Renal cortical epithelial cell (primary cell): ENCODE measurements at places on chromosomes 7 and 10.
A peak's percentile ranks its signal among the peaks of the same experiment; 100 is the strongest.

DNA sequence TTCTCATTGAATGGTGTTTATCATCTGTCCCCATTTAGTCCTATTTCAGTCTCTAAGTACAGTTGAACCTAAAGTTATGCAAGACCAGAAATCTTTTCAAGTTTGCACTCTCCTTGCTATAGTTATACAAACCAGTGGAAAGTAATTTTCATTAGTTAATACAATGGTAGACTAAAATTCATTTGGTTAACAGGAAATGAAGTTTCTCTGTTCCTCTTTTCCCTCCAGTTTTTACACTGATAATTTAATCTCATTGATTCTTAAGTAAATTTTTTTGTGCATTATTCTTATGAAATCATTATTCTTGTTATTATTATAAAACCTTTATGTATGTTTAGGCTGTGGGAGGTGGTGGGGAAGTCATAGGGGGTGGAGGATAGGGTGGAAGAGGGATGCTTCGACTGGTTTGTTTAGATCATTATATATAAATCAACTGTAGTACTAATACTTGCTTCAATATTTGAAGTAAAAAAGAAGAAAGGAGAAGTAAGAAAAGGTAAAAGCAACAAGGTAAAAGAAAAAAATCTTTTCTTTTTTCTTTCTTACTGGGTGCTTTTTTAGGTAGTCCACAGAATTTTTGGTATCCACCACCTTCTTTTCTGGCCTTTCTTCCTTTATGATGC is 104.1 kb downstream of the GPR85 start:
- no peak for DNase-seq

- DNase-seq = peak; percentile 31
Observed at GRCh38 chr10:124351481-124352220, 67.1 kb downstream of the OAT start.

DNA sequence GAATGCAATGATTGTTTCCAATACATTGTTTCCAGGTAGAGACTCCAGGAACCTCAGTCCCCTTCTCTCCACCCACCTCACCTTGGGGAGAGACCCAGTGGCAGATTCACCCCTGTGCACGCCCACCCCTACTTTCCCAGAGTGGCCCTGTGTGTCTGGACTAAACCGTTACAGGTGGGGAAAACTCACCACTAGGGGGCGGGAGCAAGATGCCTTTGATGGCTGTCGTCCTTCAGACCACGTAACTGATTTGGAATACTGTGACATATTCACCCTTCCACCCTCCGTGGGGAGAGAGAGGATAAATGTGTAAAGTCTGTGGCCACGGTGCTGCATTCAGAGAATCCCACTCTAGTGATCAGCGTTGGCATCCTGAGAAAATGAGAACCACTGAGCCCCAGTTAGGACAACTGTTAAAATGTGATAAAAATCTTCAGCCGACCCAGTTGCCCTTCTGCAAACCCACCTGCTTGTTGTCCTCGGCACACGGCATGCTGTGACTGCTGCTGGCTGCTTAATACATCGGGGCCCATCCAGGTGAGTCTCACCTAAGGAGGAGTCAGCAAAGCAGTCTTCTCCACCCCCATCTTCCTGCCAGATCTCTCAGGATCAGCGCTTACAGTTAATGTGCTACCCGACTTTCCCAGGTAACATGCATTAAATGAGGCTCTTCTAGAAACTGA is 41.5 kb upstream of the NMT2 start:
- peak; percentile 61 for DNase-seq

GRCh38 chr7:151761231-151761630 is 115.7 kb downstream of the PRKAG2 start:
- peak; percentile 27 for DNase-seq

- peak; percentile 21 for DNase-seq
Observed at GRCh38 chr10:79331226-79331625, 16.0 kb upstream of the PPIF start.

- DNase-seq = no peak
Observed at GRCh38 chr10:108899670-108900069, 1023.6 kb downstream of the XPNPEP1 start.

DNA sequence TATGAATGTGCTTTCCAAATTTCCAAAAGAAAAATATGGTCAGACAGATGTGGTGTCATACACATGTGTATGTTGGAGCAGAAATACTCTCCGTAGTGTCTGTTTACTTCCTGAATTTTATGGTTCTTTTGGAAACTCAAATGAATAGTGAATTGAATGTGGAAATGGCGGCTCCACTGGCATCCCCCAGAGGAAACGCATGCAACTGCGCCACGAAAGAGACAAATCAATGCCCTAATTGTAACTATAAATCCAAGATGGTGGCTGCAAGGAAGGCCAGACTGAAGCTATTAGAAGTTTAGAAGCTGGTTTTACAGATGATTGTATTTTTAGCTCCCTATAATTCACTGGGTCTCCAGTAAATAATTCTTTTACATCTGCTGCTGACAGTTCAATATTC is 246.7 kb downstream of the FGFR2 start:
- DNase-seq = no peak

DNA sequence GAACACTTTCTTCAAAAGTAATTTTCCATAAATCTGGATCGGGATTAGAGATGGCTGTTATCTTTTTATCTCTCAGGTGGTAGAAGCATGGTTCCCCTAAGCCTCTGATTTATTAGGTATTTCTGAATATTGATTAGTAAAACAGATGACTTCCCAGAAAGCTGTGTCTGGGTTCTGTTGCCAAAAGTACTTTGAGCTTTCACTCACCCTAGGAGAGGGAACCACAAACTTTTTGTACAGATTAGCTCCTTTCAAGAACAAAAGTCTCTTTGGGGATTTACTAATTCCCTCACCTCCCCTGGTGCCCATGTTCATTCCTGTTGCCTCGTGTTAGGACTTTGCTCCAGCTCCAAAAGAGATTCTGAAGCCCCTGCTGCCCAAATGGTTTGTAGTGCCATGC is 46.7 kb upstream of the STRIP2 start:
- DNase-seq = no peak

DNA sequence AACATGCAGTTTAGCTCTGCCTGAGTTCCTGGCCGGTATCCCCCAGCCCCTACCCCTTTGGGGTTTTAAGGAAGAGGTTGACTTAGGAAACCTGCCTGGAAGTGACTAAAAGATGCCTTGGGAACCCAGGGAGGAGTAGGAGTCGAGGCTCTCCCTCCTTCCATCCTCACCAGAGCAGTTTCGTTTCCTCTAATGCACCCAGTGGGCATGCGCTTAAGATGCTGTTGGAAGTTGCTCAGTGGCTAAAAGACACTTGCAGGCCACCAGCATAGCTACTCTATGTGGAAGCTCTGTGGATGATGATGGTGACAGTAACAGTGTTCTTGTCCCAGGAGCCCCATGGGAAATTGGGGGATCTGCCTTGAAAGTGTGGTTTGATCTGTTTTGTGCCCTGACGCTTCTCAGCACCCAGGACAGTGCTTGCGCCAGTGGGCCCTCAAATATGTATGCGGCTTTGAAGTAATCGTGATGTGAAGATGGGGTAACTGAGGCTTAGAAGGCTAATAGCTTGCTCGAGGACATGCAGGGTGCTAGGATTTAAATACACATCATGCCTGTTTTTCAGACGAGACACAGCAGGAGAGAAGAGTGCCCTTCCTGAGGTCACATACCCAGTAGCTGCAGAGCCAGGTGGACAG is 32.0 kb downstream of the TBATA start:
- no peak for DNase-seq

DNA sequence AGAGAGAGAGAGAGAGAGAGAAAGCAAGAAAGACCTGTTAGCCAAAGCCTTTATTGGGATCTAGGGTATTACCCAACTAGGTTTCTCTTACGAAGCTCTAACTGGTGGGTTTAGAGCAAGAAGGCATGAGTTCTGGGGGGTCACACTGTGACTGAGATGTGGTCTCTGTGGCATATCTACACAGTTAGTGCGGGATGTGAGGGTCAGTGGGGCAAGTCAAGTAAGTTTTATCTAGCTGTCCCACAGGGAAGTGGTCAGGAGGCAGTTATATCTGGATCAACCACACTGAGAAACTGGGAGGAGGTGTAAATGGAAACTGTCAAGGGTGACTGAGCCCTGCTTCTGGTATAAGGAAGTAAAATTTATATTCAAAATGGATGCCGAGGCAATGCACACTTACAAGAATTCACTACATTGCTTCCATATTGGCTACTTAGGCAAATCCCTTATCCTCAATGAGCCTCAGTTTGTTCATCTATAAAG is 331.6 kb upstream of the HPS1 start:
- no peak for DNase-seq

DNA sequence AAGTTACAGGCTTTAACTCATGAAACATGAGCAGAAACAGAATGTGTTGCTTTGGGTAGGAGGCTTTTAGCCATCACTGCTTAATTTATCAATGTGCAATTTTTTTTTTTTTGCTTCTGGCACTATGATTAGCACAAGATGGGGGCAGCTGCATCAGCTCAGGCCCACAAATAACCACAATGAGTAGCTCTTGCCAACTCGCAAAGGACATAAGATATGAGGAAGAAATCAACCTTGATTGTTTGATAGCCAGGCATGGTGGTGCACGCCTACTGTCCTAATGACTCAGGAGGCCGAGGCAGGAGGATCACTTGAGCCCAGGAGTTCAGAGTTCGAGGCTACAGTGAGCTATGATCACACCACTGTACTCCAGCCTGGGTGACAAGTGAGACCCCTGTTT is 12.3 kb downstream of the NOD1 start:
- no peak for DNase-seq

DNA sequence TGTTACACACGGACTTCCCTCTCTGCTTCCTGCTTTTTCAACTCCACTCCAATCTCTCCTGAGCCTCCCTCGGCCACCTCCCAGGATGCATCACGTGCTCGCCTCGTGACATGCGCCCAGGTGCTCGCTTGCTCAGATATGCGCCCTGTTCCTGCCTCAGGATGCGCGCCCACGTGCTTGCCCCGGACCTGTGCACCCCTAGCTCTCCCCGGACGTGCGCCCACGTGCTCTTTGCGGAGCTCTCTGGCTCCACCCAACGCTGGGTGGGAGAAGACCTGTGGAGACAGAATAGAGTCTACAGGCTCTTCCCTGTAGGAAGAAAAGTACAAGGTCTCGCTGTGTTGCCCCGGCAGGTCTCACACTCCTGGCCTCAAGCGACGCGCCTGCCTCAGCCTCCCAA is 23.1 kb downstream of the PARD3 start:
- DNase-seq = no peak

- DNase-seq = no peak
Observed at GRCh38 chr10:122460891-122461293, 461 bp upstream of the HTRA1 start.

DNA sequence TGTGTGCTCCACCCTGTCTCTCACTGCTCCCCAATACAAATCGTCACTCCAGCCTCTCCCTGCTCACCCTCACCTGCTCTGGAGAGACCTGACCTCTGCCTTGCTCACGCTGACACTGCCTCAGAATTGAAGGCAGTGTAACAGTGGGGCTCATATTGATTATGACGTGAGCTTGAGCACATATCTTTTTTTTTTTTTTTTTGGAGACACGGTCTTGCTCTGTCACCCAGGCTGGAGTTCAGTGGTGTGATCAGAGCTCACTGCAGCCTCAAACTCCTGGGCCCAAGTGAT is 84.7 kb downstream of the TBXAS1 start:
- DNase-seq = no peak

GRCh38 chr7:130409067-130409711 is 28.9 kb downstream of the CPA1 start:
- peak; percentile 56 for DNase-seq

- DNase-seq = no peak
Observed at GRCh38 chr10:1824928-1825327, 87.6 kb upstream of the ADARB2 start.

DNA sequence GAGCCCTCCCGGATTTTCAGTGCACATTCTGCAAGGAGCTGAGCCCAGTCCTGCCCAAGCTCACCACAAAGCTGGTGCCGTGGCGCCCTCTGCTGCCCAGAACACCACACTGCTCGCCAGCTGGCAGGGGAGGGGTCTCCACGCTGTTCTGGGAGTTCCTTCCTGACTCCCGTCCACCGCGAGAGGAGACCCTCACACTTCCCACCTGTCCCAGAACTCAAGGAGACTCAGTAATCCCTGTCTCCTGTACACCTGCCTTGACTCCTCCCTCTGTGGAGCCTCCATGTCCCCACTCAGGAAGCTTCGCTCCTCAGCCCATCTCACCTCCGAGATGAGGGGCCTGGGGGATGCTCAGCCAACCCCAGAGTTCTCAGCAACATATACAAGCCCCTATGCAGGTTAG is 11.3 kb downstream of the C10orf105 start:
- DNase-seq = no peak

GRCh38 chr7:22613496-22613895 is 113.5 kb upstream of the IL6 start:
- DNase-seq = no peak

GRCh38 chr10:4174197-4174596 is 389.2 kb upstream of the KLF6 start:
- DNase-seq = no peak

GRCh38 chr7:12923971-12924370 is 236.5 kb downstream of the ARL4A start:
- peak; percentile 87 for DNase-seq

- DNase-seq = no peak
Observed at GRCh38 chr10:95277201-95277570, 13.6 kb downstream of the PDLIM1 start.

DNA sequence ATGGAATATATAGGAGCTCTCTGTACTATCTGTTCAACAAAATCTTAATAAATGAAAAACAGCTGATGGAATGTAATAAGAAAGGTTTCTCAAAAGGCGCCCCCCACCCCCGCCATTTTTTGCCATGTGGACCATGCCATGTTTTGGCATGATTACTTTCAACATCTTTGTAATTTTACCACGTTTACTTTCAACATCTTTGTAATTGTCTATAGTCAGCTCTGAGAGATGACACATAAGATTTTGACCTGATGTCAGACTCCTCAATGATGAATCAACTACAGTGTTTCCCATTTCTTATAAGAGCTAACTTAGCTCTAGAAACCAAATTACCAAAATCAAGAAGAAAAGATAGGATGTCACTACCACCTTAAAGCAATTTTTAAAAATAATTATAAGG is 144.9 kb upstream of the AHR start:
- DNase-seq = no peak

DNA sequence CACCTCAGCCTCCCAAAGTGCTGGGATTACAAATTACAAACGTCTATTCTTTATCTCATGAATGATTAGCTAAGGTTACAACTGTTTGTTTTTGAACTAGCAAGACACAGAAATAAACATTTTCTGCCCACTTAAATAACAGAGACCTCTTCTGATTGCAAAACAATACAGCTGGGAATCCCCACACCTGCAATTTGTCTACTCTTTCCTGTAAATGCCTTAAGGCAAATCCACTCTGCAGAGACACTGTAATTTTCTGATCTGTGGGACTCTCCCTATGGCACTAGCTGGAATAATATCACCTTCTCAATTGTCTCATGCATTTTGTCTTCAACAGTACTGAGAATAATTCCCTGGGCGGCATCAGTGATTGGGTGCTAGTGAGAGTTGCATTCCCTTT is 149.3 kb upstream of the FAM3C start:
- peak; percentile 86 for DNase-seq

DNA sequence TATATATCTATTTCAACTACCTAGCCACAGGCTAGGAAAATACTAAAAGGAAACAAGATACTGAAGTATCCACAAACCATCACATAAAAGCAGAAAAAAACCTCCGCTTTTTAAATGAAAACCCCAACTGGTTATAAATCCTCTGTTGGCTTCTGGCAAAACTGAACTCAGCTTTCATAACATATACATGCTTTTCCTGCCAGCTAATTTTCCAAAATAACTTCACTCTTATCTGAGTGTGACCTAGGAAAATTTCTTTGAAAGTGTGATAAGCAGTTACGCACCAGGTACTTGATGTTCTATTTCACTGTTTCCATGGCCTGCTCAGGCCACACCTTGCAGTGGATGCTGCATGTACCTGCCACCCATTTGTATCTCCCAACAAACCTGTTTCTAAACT is 11.8 kb downstream of the FAM3C start:
- no peak for DNase-seq

- no peak for DNase-seq
Observed at GRCh38 chr7:39883812-39884390, 66.2 kb upstream of the CDK13 start.
